ENCODE measurements at places on chromosomes 3 and 15. TPM values are rescaled to one million over a fixed set of nuclear protein-coding genes. Genes with fewer than 3 reads are reported as not detected.

Gene LRRC3B
- not detected for total RNA-seq

Gene CCDC9B
- 42.2 TPM for total RNA-seq

Gene UPK1B
- total RNA-seq = not detected

Gene VPS13C
- 62.6 TPM for total RNA-seq

Gene FGD5
- total RNA-seq = not detected

Gene SLC38A3
- not detected for total RNA-seq

Gene ANP32A
- total RNA-seq = 48.3 TPM

Gene BSN
- total RNA-seq = 0.36 TPM

Gene CHCHD4
- total RNA-seq = 28.8 TPM

Gene PIERCE2
- total RNA-seq = 1.4 TPM

Gene MORC1
- total RNA-seq = 0.36 TPM

Gene FOXL2
- under 0.01 TPM for total RNA-seq

Gene PTH1R
- not detected for total RNA-seq
